Muscle of leg (tissue), 16 donors: ENCODE measurements at places on chromosomes 11 and 22. TPM values are rescaled to one million over a fixed set of nuclear protein-coding genes. Genes with fewer than 3 reads are reported as not detected.

Gene TTC36
- total RNA-seq = 1.1 TPM

Gene MRGPRF
- total RNA-seq = 10.2 TPM

GRCh38 chr22:19321757-19322156, 30.2 kb upstream of the CLTCL1 start:
- no peak for DNase-seq

- no peak for DNase-seq
These were observed 5.6 kb downstream of the RGL4 start for GRCh38 chr22:23696326-23696851.

GRCh38 chr11:57144075-57144474, 37.7 kb upstream of the LRRC55 start:
- DNase-seq = no peak

DNA sequence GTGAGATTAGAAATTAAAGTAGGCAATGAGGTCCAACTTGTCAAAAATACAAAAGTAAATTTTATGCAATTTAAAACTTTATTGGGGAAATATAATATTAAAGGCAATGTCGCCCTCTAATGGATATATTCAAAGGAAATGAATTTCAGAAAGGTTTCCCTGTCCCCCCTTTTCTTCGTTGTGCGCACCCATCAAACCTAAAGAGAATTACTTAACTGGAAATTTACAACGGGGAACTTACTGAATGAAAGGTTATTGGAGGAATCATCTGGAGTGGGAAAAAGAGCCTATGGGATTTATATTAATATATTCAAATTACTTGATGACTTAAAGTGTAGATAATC, 1.7 kb upstream of the ABTB2 start:
- no peak for DNase-seq

DNA sequence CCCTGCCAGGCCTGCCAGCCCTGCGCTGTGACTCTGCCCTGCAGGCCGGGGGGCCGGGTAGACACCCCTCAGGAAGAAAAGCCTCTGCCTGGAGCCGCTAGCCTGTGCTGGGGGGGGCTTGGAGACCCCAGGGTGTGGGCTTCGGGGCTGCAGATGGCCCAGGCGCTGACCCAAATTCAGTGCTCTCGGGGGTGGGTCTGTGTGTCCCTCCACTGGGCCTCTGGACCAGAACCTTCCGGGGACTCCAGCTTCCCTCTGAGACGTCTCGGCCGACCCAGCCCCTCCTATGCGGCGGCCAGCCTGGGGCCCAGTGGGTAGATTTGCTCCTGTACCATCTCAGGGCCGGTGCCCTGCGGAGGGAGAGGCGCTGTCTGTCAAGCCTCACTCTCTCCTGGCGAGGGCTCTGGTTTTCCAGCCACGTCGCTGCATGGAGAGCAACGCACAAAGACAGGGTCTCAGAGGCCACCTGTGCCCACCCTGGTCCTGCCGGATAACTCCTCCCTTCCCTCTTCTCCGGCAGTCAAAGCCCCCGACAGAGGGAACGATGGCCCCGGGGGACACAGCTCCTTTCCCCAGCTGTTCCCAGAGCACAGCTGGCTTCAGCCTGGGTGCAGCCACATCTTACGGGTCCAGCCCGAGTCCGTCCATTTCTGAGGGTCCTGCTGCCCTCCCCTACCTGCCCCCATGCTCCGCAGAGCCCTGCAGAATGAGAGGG, 40.1 kb upstream of the TOLLIP start:
- no peak for DNase-seq
